NCI-H187 (cell line): ENCODE measurements at places on chromosomes 4 and X.

- DNase-seq = no peak
These were observed 39.5 kb downstream of the ADRA2C start for GRCh38 chr4:3805731-3806130.

DNA sequence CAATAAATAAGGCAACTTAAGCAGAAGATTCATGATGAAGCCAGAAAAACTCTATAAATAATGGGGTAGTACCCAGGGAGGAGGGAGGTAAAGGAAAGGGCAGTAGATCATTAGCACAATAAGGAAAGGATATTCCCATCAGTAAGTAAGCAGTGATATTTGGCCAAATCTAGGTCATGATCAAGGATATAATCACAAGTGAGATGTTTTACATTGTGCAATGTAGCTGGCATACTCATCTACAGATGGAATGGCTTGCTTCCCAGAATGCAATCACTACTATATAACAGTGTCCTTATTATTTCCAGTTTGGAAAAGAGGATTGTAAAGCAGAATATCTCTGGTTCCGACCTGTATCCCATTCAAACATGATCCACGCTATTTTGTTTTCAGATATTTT, 483.4 kb downstream of the RPA4 start:
- DNase-seq = no peak

GRCh38 chrX:84224741-84225140, 36.7 kb upstream of the RPS6KA6 start:
- DNase-seq = no peak

GRCh38 chr4:47372561-47372960, 90.9 kb downstream of the COMMD8 start:
- no peak for DNase-seq

- DNase-seq = no peak
These were observed 210.2 kb downstream of the ANTXR2 start for GRCh38 chr4:79862821-79863220.
